Astrocyte (in vitro differentiated cells and primary cell): ENCODE measurements at places on chromosomes 13 and 19. TPM values are rescaled to one million over a fixed set of nuclear protein-coding genes. Genes with fewer than 3 reads are reported as not detected.

DNA sequence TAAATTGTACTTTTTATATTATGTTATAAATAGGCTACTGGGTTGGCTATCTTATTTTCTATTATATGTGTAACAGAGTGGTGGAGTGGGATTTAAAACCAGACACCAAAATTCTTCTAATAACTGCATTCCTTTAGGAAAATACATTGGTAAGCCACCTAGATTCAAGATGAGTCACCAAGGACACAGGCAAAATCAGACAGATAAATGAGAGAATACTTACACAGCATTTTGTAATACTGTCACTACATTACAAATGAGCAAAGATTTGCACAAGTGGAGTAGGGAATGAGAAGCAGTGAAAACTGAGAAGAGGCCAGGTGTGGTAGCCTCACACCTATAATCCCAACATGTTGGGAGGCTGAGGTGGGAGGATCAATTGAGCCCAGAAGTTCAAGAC lies 6.2 kb upstream of the SPART start:
- H3K4me3 ChIP-seq, result no peak overlapping the region
- peak; percentile 73 for DNase-seq
- H3K4me1 ChIP-seq, result peaks cover 6% of the 10 kb centered on the region

The CGB8 gene
- 9.4 and 15.8 TPM in 2 replicates for total RNA-seq

DNA sequence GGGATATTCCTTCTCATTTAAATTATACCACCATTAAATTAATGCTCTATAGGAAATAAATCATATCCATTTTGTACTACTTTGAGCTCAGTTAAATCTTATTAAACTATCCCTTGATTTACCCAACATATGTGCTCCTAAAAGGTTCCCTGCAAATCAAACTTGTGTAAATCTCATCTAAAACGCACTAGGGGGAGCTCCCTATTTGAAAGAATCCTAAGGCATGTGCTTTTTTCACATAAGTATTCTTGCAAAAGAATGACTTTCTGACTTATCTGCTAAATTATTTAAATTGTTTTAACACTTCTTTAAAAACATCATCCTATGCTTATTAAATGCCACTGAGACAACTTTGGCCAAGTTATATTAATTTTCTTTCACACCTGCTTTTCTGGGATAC lies 7.9 kb downstream of the INTS6 start:
- no peak overlapping the region for H3K27ac ChIP-seq
- peaks cover 11% of the 10 kb centered on the region for H3K36me3 ChIP-seq
- peak; percentile 18 for DNase-seq
- H3K4me1 ChIP-seq, result no peaks in the 10 kb centered on the region

GRCh38 chr13:106541826-106542225 lies 6.4 kb upstream of the EFNB2 start:
- no peak overlapping the region for H3K4me3 ChIP-seq
- DNase-seq, result no peak
- H3K4me1 ChIP-seq, result no peaks in the 10 kb centered on the region
- no peaks in the 10 kb centered on the region for H3K27me3 ChIP-seq
- H3K36me3 ChIP-seq, result peaks cover 30% of the 10 kb centered on the region
- no peak overlapping the region for H3K27ac ChIP-seq

DNA sequence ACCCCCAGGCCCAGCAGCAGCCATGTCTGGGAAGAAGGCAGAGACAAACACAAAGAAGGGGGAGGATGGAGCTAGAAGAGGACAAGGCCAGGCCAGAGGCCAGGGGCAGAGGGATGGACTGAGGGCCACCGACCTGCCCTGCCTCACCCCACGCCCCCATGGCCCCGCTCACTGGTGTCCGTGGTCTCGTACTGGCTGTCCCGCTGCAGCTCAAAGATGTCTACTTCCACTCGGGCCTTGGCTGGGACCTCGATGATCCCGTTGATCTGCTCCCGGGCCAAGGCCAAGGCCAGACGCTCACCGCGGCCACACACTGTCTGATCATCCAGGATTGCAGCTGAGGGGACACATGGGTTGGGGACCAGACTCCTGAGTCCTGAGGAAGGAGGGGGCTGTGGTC lies 5.0 kb downstream of the GRIK5 start:
- no peak overlapping the region for H3K27ac ChIP-seq
- DNase-seq, result no peak
- H3K4me1 ChIP-seq, result no peaks in the 10 kb centered on the region
- H3K36me3 ChIP-seq, result no peaks in the 10 kb centered on the region
- no peak overlapping the region for H3K4me3 ChIP-seq

DNA sequence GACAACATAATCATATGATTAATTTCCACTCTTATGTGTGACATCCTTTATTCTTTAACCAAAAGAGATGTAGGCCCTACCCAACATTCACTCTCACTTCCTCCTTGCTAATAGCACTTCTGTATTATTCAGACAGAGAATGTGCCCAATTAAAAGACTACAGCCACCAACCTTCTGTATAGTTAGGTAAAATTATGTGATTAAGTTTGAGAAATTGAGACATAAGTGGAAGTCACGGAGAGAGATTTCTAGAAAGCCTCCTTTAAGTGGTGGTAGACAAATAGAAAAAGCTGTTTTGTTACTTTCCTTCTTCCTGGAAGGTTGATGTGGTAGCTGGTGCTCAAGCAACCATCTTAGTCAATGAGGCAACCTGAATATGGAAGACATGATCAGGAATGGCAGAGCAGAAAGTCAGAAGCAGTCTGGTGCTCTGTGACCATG lies 14.8 kb downstream of the EPSTI1 start:
- no peaks in the 10 kb centered on the region for H3K36me3 ChIP-seq
- DNase-seq, result no peak
- H3K27me3 ChIP-seq, result no peaks in the 10 kb centered on the region
- no peak overlapping the region for H3K27ac ChIP-seq
- H3K4me1 ChIP-seq, result no peaks in the 10 kb centered on the region

GRCh38 chr13:32086366-32086765 lies 54.8 kb downstream of the FRY start:
- no peaks in the 10 kb centered on the region for H3K27me3 ChIP-seq
- H3K27ac ChIP-seq, result no peak overlapping the region
- no peaks in the 10 kb centered on the region for H3K36me3 ChIP-seq
- no peak for DNase-seq

The STK11 gene
- total RNA-seq, result 61.6 and 67.9 TPM in 2 replicates

The HSPH1 gene
- 138 and 145 TPM in 2 replicates for total RNA-seq
